Activated CD4-positive, alpha-beta T cell treated with anti-CD3 and anti-CD28 coated beads, Interleukin-2, amount 10 ng/mL, durations not matched to agents 7 days and 5 days (primary cell): ENCODE measurements at places on chromosomes 12 and 14. TPM values are rescaled to one million over a fixed set of nuclear protein-coding genes. Genes with fewer than 3 reads are reported as not detected.

DNA sequence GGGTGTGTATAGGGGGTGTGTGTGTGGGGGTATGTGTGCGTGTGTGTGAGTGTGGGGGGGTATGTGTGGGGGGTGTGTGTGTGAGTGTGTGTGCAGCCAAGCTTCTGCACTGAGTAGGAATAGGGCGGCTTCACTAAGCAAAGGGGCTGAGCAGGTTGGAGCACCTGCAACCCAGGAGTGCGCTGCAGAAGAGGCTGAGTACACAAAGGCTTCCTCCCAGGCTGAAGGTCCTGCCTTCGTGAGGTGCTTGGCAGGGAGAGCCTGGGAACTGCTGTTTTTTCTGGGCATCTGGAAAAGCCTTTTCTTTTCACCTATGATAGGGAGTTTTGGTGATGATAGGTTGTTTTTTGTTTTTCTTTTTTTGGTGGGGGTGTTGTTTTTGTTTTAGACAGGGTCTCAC is 6.0 kb upstream of the NUDT14 start:
- no peak for DNase-seq

- no peak for DNase-seq
Measured at GRCh38 chr12:31331242-31331641, 5.3 kb upstream of the SINHCAF start.

- DNase-seq: no peak
Measured at GRCh38 chr12:118689793-118690192, 291.5 kb upstream of the SRRM4 start.

- DNase-seq: no peak
Measured at GRCh38 chr14:50107850-50108249, 8.5 kb downstream of the VCPKMT start.

GRCh38 chr12:62717643-62718042 is 217.3 kb downstream of the PPM1H start:
- no peak for DNase-seq

DNA sequence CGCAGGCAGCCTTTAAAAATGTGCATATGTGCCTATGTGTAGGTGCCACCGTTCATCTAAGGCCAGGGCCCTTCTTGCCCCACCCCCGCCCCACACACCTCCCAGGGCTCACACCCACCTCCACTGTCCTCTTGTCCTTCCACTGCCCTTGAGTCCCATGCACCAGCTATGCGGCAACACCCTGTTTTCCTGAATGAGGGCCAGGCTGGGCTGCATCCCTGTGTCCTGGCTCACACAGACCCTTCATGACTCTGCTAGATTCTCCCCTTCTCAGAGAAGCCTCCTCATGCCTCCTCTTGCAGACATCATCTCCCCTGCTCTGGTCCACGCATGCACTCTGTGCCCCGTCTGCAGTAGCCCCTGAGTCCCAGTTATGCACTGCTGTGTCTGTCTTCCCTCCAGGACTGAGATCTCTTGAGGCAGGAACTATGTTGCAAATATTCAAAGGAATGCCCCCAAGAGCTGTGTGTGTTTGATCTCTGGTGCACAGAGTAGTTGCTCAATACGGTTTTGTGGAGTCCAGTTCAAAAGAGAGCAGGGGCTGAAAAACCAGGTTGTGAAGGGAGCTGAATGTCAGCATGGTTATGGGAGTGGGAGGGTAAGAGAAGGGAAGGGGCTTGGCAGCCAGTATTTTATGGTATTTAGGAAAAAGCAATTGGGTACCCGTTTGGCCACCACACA is 47.3 kb upstream of the ESRRB start:
- DNase-seq: no peak

DNA sequence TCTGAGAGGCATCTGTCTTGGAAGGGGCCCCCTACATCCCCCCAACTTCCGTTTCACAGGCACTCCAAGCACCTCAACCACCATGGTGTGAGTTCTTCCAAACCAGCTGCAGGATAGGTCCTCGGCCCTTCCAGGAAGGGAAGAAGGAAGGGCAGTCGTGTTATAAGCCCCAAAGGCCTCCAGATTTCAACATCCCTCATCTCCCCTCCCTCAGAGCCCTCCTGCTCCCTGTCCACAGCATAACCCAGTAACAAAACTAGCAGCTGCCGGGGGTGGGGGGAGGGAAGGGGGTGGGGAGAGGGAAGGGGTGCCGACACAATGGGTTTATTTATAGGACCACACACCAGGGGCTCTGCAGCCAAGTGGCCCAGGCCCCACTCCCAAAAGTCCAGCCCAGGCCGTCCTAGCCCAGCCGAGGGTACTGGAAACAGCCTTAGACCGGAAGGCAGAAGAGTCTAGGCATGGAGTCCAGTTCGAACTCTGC is 18.3 kb downstream of the NCKAP5L start:
- DNase-seq: no peak

- no peak for DNase-seq
Measured at GRCh38 chr14:99389174-99389826, 91.4 kb downstream of the SETD3 start.

- DNase-seq: no peak
Measured at GRCh38 chr14:52801014-52801712, 9.8 kb upstream of the GNPNAT1 start.

DNA sequence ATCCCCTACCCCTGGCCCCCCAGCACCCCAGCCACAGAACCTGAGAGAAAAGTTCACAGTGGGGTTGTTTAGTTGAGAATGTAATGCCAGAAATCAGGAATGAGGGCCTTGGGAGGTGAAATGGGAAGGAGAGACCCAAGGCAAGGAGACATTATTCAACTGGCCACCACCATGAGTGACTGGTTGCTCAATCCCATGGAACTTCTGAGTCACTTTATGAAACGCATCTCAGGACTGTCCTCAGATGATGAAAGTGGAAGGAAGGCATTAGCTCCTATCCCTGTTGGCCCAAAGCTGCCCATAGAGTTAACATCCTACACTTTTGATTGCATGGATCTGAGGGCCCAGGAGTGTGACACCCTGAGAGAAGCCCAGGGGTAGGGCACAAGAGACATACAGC is 25.4 kb upstream of the TCL1A start:
- no peak for DNase-seq

DNA sequence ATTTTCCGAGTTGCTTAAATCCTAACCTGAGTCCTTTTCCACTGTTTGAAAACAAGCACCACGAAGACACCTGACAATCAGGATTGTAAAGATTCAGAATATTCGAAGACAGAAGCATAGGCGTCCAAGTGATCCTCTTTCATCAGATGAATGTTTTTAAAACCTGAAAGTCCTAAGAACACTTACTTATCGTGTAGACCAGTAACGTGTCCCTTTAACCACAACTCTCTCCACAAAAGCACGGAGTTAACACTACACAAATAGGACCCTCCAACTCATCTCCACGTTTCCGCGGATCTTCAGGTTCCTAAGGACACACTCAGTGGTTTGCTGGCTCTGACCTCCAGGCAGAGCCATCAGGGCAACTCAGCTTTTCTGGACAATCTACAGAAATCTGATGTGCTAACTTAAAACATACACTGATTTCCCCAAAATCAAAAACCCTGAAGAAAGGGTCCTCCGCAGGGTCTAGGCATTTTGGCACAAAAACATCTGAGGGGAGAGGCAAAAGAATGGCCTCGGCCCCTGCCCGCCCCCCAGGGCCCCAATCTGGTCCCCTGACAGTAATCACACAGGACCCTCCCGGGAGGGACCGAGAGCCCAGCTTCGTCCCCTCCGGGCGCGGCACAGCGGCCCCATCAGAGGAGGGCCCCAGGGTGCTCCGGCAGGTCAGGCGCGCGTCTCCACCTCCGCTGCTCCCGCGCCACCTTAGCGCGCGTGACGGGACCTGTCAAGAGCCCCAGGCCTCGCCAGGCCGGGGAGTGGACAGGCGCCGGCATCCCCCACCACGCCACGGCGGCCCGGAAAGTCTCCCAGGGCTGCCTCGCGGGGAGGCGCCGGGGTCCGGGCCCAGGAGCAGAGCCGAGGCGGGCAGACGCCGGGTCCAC is 925 bp downstream of the DICER1 start:
- peak; percentile 36 for DNase-seq

DNA sequence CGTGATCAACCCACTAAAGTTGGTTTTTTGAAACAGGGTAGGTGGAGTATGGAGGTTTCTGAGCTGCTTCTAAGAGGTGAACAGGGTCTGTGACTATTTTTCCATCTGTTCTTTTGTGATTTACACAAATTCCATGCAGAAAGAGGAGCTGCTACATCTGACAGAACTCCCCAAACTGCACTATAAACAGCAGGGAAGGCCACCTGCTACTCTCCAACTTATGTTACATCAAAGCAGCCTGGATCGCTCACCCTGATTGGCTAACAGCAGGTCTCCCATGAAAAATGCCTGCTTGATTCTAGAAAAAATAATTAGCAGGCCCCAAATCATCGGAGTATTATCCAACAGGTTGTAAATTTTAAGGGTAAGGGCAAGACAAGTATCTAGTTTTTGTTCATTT is 282.9 kb upstream of the FLRT2 start:
- no peak for DNase-seq

DNA sequence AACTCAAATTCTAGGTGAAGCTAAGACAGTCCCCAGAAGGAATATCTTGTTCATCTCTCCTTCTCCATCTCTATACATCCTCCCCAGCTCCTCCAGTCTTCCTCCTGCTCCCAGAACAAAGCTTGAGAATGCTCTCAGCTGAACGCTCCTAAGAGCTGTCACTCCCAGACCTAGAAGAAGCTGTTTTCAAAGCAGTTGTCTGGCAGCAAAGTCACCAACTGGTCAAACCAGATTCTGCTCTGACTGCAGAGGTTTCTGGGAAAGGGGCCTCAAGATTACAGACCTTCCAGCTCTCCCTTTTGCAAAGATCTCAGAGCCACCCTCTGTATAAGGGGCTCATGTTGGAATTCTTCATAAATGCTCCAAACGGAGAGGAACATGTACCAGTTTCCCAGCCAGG is 9.6 kb upstream of the HSPB8 start:
- DNase-seq: no peak

GRCh38 chr12:18496156-18496555 is 234.8 kb downstream of the PIK3C2G start:
- no peak for DNase-seq

DNA sequence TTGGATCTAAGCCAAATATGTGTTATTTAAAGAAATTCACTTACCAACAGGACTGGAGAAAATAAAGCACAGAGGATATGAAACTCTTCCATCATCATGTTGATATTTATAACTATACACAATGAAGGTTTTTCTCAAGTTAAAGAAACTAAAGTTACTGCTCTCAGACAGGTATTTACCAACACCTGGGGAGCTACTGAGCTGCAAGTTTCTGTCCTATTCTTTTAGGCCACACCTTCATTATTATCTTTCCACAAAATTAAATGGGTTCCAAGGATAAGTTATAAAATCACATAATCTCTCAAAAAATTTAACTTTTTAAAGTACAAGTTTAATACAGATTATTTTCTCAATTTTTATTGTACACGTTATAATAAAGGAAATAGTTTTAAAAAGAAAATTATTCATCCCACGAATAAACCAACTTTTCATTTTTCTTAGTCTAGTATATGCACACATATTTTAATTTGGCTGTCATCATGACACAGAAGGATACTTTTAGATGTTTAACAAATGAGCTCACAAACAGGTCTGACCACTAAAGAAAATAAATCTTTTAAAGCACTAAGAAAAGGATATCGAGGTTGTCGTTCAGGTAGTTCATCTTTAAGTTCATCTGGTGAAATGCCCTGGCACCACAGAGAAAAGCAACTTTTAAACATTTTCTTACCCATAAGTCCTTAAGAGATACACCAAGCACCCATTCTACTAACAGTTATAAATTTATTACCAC is 7.8 kb downstream of the GMFB start:
- DNase-seq: no peak

GRCh38 chr12:93156086-93156716 is 221.5 kb upstream of the NUDT4 start:
- no peak for DNase-seq

DNA sequence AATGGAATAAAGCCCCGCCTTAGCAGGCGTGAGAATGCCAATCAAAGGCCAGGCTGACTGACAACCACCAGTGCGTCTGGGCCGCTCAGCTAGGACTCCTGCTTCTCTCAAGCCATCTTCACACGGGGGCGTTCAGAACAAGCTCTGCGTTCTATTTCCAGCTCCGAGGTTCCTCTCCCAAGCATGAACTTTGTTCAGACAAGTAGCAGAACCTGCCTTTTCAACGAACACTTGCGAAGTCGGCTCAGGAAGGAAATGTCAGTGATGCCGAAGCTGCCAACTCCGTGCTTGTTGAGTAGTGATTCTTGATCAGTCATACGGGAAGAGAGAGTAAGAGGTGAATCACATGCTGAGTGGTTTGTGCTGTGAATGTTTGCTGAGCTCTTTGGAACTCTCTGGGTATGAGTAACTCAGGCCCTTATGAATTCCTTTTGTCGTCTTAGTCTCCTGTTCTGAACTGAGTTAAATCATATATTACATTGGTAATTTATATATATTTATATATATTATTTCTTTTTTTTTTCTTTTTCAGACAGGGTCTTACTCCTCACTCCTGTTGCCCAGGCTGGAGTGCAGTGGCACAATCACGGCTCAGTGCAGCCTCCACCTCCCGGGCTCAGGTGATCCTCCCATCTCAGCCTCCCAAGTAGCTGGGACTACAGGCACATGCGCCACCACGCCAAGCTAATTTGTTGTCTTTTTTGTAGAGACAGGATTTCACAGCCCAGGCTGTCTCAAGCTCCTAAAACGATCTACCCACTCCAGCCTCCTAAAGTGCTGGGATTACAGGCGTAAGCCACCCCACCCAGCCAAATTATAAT is 29.4 kb upstream of the BCL7A start:
- peak; percentile 55 for DNase-seq

The EXOC3L4 gene
- total RNA-seq: not detected

The KRR1 gene
- total RNA-seq: 75.3 TPM

The TC2N gene
- 216 TPM for total RNA-seq

The RNASE3 gene
- total RNA-seq: not detected

The PLEK2 gene
- 0.45 TPM for total RNA-seq

The ITGB7 gene
- total RNA-seq: 621 TPM

The CAPZA3 gene
- total RNA-seq: not detected

The CACNA2D4 gene
- total RNA-seq: 16.4 TPM

The C12orf42 gene
- 1.0 TPM for total RNA-seq

The KCNC2 gene
- not detected for total RNA-seq

The AMDHD1 gene
- 0.89 TPM for total RNA-seq

The LMO3 gene
- not detected for total RNA-seq

The CCDC175 gene
- total RNA-seq: not detected

The RFX4 gene
- not detected for total RNA-seq

The IL23A gene
- total RNA-seq: 8.0 TPM
